Epithelial cell of proximal tubule (primary cell): ENCODE measurements at places on chromosomes 11 and 22.

DNA sequence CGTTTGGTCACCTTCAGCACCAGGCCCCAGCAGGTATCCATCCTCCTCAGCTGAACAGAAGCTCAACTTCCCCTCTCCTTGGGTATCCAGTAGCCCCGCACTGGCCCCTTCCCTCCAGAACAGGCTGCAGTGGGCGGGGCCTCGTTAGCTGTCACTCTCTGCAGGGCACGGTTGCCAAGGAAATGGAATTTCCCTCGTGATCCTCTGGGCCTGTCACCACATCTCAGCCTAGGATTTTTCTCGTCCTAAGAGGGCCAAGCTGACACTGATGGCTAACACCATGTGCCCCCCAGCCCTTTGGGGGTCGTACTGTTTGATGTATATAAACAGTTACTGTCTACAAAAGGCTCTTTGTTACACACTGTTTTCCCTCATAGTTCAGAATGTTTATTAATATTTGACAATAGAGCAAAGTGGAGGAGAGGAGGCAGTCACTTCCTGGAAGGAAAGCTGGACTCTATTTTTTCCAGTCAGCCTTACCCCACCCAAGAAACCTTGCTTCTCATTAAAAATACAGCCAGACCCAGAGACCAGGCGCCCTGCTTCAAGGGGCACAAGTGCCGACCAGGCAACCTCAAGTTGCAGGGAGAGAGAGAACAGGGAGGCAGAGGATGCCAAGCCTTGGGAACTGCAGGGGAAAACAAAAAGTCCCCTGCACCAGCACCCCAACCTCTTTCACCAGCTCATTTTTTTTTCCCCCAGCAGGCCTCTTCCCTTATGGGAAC, 44.5 kb downstream of the FEZ1 start:
- no peak for DNase-seq

DNA sequence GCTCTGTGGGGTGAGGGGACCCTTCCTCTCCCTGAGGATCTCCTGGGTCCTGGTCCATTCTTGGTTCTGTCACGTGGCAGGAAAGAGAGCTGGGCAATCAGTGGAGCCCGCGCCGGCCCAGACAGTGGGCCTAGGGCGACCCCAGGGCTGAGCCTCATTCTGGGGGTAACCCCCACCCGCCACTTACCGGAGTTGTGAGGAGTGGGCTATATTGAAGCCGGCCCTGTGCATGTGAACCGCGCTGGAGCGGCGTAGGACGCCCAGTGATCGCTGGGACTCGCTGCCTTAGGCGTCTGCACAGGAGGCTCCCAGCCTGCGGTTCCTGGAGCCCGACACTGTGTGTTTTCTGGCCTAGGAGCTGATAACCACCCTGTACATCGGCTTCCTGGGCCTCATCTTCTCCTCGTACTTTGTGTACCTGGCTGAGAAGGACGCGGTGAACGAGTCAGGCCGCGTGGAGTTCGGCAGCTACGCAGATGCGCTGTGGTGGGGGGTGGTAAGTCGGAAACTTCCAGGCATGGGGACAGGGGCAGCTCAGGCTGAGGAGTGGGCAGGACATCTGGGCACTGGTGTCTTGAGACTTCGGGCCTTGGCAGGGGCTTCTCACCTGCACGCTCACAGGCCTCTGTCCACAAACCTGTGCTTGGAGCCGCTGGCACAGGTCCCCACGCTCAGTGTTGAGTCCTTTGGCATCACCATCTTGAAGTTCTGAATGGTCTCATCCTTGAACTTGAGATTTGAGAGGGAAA, 127.1 kb downstream of the KCNQ1OT1 start:
- DNase-seq, result no peak

- DNase-seq, result no peak
These were observed 34.8 kb upstream of the SHISAL1 start for GRCh38 chr22:44347549-44347948.

DNA sequence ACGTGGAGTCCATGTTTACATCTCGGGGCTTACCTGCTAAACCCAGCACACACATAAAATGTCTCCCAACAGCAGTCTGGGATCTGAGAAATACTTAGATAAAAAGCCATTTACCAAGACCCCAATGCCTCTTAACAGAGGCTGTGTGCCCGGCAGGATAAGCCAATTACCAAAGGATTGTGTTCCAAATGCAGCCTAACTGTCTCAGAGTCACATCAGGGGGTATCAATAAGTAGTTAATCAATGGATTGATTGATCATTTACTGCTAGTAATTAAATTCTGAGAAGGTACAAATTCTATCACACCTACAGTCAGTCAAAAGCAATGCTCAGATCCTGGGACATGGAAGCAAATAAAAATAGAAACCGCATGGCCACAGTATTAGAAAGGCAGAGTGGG, 125.6 kb downstream of the DSCAML1 start:
- no peak for DNase-seq

- no peak for DNase-seq
These were observed 9.6 kb downstream of the MGAT3 start for GRCh38 chr22:39466228-39467006.

DNA sequence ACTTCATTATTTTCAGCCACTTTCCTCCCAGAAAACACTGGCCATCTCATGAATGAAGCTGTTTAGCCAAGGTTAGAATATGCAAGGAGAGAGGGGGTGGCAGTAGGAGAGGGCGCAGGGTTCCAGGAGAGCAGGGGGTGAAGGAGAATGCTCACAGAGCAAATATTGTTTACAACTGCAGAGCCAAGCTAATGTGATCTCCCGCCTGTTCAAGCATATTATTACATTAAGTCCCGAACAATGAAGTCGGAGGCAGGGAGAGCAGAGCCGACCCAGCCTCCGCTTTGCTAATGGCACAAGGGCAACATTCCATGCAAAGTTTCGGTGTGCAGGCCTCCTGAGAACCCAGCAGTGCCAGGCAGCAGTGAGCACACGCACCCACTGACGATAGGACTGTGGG, 80.1 kb downstream of the MICAL3 start:
- no peak for DNase-seq

DNA sequence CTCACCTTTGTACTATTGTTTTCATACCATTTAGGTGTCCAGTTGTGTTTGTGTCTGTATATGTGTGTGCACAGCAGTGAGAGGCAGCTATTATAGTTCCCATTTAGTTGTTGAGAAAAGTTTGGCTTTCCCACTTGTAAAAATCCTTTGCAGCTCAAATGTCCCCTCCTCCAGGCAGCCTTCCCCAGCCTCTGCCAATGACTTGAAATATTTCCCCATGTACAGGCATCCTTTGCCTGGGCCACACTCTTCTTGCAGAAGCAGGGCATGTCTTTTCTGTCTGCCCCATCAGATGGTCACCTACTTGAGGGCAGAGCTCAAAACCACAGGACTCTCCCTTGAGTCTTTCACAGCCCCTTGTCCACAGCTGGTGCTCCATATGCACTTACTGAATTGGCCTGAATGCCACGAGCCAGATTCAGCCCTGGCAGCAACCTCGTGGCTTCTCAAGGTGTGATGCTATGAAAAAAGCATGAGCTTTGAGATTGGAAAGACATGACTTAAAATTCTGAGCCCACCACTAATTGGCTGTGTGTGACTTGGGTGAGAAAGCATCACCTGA, 39.3 kb downstream of the MYEOV start:
- DNase-seq, result no peak

DNA sequence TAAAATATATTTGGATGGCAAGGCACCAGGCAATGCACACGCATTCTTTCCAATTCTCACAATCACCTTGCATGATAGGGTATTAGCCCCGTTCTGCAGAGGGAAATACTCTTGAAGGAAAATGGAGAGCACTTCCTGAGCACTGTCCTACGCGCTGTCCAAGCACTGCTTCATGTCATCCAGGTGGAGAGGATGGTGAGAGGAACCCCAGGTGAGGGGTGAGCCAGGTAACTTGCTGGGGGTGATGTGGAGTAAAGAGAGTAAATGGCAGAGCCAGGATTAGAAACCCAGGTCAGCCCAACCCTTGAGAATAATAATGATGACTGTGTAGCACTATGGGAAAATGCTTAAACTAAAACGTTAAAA, 711 bp upstream of the PACSIN2 start:
- no peak for DNase-seq

DNA sequence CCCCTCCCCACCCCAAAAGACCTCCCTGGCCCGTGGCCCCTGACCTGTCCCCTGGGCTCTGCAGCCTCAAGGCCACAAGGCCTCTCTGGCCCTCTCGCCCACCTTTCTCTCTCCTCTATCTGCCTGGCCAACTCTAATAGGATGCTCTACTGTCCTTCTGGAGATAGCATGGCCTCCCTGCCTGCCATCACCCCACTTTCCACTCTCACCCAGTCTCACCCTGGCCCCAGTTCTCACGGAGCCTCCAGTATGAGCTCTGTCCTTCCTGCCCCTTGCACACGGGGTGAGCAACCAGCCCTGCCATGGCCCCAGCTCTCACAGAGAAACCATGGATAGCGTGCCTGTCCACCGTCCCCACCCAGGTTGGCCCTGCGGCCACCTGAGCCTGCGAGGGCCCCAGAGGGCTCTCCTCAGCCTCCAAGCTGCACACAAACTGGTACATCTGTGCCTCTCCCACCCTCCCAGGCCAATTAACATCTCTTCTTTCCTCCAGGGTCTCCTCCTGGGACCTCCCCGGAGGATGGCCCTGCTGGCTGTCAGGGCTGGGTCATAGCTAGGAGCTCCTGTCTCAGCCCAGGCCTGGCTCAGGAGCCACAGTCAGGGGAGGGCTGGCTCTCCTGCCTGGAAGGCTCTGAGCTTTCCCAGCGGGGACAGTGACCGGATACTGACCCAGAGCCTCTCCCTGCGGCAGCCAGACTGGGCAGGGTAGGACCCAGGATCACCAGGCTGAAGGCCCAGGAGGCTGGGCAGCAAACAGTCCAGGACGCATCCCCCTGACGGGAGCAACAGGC, 22.3 kb downstream of the RTN4R start:
- no peak for DNase-seq

DNA sequence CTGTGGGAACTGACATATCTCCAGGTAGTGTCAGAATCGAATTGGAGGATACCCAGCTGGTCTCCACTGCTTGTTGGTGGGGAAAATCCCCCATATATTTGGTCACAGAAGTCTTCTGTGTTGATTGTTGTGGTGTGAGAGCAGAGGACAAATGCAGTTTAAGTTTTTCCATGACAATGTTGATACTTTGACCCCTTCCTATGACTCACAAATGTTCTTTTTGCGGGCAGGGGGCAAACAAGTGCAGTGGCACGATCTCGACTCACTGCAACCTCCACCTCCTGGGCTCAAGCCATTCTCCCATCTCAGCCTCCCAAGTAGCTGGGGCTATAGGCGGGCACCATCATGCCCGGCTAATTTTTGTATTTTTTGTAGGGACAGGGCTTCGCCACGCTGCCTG, 7.4 kb upstream of the PATL1 start:
- DNase-seq, result no peak

- no peak for DNase-seq
These were observed 432.9 kb downstream of the TENM4 start for GRCh38 chr11:79007771-79008402.

DNA sequence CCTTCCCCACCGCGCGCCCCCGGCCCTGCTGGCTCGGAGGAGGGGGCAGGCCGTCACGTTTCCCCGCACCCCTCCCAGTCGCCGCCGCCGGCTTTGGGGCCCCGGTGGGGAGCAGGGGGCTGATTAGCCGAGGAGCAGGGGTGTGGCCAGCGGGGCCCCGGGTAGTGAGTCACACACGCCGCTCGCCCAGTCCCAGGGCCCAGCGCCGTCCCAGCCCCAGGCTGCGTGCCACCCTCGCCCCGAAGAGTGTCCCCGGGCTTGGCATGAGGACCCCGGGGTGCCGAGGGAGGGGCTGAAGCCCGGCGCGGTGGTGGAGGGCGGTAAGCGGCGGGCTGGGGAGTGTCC, 34.4 kb downstream of the PRDM11 start:
- no peak for DNase-seq

DNA sequence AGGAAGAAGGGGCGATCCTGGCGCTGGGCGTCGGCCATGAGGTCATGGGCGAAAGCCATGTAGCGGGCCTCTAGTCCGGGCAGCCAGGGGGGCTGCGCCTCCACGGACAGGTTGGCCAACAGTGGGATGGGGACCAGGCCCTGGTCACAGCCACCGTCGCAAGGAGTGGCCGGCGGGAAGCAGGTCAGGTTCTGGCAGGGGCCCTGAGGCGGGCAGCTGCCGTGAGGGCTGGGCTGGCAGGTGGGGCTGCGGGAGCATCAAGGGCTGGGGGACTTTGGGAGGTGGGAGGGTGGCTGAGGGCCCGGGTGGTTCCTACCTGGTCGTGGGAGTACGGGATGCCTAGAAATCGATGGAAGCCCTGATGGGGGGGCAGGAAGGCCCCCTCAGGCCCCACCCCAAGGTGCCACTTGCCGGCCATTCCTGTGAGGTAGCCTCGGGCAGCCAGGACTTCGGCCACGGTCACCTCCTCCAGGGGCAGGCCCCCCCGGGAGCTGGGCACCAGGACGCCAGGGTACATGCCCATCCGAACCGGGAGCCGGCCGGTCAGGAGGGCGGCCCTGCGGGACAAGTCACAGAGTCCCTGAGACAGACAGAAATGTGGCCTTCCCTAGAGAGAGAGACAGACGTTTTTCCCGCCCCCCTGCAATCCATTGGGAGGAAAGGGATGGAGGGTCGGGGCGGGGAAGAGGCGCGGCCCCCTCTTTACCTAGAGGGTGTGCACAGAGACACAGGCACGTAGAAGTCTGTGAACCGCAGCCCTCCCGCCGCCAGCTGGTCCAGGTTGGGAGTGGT, 906 bp downstream of the ARSA start:
- no peak for DNase-seq

GRCh38 chr11:44823006-44823405, 96.2 kb downstream of the TSPAN18 start:
- DNase-seq, result no peak
